ENCODE measurements at places on chromosomes 6 and 20.
A peak's percentile ranks its signal among the peaks of the same experiment; 100 is the strongest.

DNA sequence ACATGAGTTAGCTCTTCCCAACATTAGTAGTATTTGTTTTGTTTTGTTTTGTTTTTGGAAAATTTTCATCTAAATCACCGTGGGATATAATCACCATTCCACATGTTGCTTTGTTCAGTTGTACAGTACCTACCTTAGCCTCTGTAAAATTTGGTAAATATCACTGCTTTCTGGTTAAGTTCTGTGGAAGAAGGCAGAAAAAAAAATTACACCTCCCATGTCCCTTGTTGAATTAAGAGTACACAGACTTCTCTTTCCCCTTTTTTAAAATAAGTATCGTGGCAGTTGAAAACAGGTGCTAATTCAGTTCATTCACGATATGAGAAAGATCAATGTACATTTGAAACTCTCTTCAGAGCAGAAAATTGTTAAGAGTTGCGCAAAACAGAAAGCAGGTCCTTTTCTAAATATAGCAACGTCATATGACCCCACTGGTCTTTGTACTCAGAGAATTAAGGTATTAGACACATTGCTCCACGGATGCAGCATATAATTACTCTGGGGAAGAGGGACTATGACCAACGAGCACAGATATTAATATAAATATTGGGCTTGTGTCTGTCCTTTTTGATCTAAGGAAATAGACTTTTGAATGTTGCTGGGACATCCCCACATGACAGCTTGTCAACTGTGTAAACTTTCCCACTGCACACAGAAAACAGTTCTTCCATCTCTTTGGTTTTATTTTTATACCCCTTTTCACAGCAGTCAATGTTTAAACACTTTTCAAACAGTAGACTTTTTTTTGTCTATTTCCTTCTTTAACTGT is 58.6 kb upstream of the ZNF217 start:
- DNase-seq, result no peak

- no peak for DNase-seq
These were observed 93.4 kb downstream of the THBS2 start for GRCh38 chr6:169160091-169160854.

- no peak for DNase-seq
These were observed 29.6 kb downstream of the PAK5 start for GRCh38 chr20:9809271-9809670.

DNA sequence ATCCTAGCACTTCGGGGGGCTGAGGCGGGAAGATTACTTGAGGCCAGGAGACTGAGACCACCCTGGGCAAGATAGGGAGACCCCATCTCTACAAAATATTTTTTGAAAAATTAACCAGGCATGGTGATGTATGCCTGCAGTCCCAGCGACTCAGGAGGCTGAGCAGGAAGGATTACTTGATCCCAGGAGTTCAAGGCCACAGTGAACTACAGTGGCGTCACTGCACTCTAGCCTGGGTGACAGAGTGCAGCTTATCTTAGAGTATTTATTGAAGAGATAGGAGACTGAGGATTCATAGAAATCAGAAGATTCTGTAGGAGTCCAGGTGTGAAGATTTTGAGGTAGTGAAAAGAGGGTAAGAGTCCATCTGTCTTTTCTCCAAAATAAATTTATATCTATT is 45.0 kb downstream of the SLC17A5 start:
- DNase-seq, result no peak

GRCh38 chr6:115712291-115712961 is 348.3 kb downstream of the FRK start:
- no peak for DNase-seq

DNA sequence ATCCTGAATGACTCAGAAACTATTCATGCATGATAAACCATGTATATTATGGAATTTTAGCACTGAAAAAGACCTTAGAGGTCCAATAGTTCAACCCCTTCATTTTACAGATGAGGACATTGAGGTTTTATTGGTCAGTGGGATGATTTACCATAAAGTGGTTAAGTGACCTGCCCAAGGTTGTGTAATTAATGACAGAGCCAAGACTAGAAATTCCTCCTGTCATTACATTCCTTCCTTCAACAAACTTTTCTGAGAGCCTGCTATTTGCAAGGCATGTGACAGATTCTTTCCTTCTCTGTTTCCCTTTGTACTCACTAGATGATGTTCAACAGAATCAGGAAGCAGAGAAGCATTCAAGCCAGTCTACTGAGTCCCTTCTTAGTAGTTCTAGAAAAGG is 170.7 kb upstream of the KCNK16 start:
- peak; percentile 15 for DNase-seq

- DNase-seq, result no peak
These were observed 68.8 kb downstream of the PFDN4 start for GRCh38 chr20:54276577-54277169.

- DNase-seq, result no peak
These were observed 99.5 kb downstream of the LAMP5 start for GRCh38 chr20:9613871-9614270.

- DNase-seq, result no peak
These were observed 38.2 kb upstream of the RBL1 start for GRCh38 chr20:37133952-37134351.

DNA sequence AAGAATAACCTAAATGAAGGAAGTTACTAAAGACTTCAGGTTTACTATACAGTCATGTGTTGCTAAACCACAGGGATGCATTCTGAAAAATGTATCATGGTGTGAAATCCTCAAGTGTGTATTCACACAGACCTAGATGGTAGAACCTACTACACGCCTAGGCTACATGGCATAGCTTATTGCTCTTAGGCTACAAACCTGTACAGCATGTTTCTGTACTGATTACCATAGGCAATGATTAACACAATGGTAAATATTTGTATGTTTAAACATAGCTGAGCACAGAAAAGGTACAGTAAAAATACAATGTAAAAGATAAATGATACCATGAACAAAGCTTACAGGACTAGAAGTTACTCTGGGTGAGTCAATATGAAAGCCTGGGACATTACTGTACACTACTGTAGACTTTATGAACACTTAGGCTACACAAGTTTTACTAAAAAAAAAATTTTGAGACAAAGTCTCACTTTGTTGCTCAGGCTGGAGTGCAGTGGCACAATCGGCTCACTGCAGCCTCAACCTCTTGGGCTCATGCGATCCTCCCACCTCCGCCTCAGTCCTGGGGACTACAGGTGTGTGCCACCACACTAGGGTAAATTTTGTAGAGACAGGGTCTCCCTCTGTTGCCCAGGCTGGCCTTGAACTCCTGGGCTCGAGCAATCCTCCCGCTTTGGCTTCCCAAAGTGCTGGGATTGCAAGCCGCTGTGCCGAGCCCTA is 36.0 kb downstream of the ADNP start:
- no peak for DNase-seq

Data from GM03348 (cell line).